GM04504 (cell line): ENCODE measurements at places on chromosomes 16 and 17.

DNA sequence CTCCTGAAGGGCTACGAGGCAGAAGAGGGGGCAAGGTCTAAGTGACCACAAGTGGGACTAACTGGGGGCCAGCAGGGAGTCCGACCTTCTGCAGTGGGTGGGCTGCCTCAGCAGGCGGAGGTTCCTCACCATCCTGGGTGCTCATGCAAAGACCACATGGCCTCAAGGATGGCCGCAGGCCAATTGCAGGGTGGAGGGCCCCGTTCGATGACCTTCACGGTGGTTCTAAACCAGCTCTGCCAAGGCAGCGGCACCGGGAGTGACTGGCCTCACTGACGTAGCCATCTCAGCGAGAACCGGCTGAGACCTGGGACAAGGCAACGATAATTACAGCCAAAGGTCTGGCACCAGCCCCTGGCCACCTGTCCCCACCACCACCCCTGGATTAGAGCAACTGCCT, 5.7 kb downstream of the SMIM5 start:
- no peak for DNase-seq

DNA sequence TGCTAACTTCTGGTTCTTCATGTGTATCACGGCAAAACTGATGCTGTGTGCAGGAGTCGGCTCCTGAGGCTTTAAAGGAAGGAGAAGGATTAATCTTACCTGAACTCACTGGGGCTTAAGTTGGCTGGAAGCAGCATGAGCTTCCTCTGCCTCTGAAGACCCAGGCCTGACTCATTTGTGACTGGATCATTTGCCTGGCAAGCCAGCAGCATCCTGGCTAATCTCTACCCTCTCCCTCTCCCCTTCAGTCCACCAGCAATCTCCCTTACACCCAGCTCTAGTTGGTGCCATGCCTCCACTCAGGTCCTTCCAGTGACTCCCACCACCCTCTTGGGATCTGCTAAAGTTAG, 150.3 kb downstream of the IRX3 start:
- DNase-seq, result peak; percentile 12

- DNase-seq, result no peak
These were observed 13.8 kb downstream of the MVP start for GRCh38 chr16:29834079-29834478.

GRCh38 chr17:67566656-67567055, 151.1 kb upstream of the NOL11 start:
- no peak for DNase-seq

DNA sequence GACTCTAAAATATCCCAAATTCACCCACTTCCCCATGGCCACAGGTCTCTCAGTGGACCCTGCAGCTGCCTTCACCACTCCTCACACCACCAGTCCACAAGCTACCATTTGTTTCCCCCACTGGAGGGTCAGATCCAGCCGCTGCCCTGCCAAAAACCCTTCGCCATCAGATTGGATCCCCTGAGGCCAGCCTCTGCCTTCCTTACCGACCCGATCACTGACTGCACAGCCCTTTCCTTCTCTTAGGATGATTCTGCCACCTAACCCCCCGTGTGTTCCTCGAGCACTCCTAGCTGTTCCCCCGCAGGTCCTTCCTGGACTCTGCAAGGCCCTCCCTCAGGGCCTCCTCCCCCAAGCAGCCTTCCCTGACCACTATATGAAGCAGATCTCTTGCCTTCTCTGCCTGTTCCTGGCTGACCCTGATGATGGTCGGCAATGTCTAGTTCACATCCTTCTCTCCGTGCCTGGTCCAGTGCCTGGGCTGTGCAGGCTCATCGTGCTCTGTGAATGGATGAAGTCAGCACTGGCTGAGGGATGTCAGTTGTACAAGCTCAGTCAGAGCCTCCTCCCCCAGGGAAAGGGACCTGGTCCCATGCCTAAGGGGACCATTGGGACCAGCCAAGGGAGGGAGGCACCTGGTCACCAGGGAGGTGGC, 46.0 kb downstream of the CPNE2 start:
- no peak for DNase-seq

DNA sequence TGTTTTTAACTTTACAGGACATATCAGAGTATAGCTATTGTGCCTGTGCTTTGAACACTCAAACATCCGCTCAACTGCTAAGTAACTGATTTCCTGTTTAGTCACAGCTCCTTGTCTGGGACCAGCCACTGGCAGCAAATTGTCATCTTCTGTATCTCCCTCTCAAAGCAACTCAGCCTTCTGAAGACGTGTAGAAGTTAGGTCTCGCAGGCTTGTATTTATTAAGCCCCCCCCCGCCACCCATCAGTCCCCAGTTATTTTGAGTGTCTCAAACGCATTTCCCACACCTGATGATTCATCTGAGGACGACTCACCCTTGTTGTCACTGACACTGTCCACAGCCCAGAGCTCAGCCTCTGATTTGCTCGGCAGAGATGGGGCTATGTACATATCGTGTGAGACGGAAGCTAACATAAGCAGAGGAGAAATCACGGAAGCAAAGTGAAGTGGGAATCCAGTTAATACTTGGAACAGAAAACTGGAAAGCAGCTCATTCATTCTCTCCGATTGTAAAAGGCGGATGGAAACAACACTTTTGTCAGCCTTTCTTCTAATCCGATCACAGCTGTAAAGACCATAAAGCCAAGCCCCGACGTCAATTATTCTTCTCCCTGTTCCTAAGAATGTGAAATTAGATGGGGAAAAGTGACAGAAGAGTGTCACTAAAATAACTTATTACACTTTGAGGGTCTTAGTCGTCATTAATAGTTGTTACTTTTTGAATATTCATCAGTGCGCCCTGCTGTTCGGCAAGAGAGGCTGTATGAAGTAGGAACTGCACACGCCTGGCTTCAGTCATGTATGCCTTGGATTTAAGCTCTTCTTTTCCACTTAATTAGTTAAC, 64.2 kb downstream of the PITPNC1 start:
- peak; percentile 80 for DNase-seq

DNA sequence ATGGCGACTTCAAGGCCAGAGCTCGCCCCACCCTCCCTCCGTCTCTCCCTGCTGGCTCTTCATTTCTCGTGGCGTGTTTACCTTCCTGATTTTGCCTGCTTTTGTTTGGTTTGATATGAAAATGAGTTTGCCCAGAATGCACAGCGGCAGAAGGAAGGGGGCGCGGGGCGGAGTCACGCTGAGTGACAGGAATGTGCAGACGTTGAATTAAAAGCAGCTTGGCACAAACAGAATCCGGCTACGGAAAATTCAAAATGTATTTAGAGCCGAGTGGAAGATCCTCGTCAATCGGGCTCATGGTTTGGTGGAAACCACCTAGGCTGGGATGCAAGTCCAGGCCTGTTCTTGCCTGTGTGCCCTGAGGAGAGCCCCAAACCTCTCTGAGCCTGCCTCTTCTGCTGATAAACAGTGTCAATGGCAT, 102.7 kb downstream of the SDK2 start:
- no peak for DNase-seq

- no peak for DNase-seq
These were observed 363 bp downstream of the KARS1 start for GRCh38 chr16:75647112-75647491.

- DNase-seq, result no peak
These were observed 94.1 kb upstream of the XYLT1 start for GRCh38 chr16:17564856-17565255.

DNA sequence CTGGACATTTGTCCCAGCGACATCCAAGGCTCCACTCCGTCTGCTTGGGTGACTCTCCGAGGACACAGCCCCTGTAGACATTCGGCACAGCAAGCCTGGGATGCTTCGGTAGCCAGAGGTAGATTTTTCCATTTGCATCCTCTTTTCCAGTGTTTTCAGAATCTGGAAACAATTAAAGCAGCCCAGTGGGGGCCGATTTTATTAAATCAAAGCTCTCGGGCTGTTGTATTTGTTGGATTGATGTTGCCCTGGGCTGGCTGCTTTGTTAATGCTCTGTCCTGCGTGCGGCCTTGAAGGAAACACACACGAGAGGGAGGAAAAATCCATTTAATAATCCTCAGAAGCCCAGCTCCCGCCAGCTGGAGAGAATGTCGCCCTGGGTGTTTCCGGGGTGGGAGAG, 158.1 kb upstream of the CIBAR2 start:
- no peak for DNase-seq

- DNase-seq, result no peak
These were observed 705 bp downstream of the FOXK2 start for GRCh38 chr17:82519971-82520903.

- no peak for DNase-seq
These were observed 65.5 kb downstream of the IQCK start for GRCh38 chr16:19783363-19784182.

GRCh38 chr16:57795431-57795878, 6.8 kb downstream of the KIFC3 start:
- DNase-seq, result no peak

GRCh38 chr17:50952013-50952412, 85.9 kb upstream of the TOB1 start:
- DNase-seq, result no peak

DNA sequence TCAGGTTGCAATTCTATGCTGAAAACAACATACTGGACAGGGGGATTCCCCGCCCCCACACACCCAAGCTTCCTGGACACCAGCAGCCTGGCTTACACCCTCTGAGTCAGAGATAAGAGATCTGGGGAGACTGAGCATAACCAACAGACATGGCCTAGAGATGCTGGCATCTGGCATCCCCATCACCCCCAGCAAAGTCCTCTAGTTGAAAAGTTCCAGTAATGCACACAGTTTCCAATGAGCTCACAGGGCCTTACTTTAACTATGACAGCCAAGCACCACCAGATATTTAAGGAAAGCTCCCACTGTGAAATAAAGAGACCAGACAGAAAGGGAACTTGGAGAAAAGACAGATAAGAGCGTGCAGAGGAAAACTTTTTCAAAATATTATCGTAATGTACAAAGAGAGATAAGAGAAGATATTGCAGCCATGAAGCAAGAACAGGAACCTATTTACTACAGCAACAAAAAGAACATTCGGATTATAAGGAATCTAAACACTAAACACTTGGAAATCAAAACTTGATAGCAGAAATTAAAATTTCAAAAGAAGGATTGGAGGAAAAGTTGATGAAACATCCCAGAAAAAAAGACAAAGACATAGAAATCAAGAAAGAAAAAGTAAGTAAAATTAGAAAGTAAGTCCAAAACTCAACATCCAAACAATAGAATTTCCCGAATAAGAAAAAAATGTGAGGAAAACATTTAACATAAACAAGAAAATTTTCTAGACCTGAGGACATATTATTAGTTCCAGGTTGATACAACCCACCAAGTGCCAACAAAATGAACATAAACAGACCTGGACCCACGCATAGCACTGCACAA, 17.2 kb upstream of the ALOX15 start:
- DNase-seq, result no peak

DNA sequence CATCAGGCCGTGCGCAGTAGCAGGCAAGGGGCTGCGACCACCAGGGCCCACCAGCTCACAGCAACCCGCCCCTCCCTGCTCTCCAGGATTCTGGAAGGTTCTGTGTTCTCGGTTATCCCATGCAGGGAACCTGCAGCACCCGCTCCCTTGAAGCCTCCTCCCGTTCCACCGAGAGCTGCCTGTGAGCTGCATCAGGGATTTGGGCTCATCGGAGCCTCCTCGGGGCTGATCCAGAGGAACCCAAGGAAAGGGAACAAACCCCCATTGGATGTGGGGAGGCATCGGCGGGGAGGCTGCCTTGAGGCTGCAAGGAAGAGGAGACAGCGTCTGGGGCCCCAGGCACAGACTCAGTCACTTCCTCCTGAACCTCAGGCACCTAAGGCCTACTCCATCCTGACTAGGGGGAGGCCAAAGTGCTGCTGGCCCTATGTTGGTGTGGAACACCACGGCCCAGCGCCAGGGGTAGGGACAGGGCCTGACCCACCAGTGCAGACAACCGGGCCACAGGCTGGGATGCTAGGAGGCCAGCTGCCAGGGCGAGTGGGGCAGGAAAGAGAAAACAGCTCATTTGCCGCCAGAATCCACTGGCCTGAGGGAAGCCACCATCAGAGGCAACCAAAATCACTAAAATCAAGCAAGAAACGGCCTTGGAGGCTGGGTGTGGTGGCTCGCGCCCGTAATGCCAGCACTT, 14.4 kb upstream of the LGALS3BP start:
- no peak for DNase-seq

- peak; percentile 88 for DNase-seq
These were observed 34.1 kb upstream of the SLC38A10 start for GRCh38 chr17:81328978-81329926.

- no peak for DNase-seq
These were observed 25.5 kb downstream of the STH start for GRCh38 chr17:46024590-46024989.

- DNase-seq, result peak; percentile 38
These were observed 242.1 kb upstream of the GSE1 start for GRCh38 chr16:85370881-85371651.

DNA sequence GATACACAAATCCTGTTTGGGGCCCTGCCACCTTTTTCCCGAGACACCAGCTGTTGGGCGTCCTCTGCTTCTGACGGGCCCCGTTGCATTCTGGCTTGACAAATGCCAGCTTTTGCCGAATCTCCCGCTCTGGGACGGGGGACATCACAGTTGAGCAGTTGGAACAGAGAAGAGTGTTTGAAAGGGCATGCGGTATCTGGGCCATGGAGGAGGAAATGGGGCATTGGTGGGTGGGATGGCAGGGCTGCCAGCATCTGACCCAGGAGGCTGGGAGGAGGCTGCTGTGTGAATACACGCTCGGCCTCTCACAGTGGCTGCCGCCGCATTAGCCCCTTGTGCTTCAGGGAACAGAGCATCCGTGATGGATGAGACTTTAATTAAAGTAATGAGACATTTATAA, 184.3 kb upstream of the TNRC6C start:
- DNase-seq, result no peak

DNA sequence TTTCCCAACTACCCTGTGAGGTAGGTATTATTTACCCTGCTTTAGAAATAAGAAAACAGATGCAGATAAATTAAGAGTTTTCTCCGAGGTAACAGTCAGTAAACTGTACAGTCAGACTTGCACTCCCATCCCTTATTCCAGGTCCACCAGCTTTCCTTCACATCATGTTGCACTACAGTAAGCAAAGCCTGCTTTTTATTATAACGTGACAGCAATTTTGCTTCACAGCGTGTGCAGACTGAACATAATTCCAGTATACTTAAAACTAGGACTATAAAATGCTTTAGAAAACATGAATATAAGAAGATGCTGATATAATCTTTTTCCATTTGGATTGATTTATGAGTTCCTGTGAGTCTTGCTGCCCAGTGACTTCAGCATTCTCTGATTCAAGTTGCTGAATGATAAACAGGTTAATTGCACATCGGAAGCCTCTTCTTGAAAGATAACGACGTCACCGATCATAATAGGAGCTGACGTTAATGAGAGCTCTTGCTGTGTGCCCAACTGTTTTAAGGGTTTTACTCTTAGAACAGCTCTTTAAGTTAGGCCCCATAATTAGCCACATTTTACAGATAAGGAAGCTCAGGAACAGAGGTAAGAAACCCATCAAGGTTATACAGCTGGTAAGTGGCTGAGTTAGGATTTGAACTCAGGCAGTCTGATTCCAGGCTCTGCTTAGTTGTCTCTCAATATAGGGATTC, 1.4 kb downstream of the LIG3 start:
- peak; percentile 27 for DNase-seq
